ENCODE measurements at places on chromosomes 4 and X.

- DNase-seq = no peak
Observed at GRCh38 chrX:8720136-8720535, 11.8 kb downstream of the ANOS1 start.

GRCh38 chrX:120022763-120023162 lies 54.7 kb downstream of the RHOXF2B start:
- no peak for DNase-seq

DNA sequence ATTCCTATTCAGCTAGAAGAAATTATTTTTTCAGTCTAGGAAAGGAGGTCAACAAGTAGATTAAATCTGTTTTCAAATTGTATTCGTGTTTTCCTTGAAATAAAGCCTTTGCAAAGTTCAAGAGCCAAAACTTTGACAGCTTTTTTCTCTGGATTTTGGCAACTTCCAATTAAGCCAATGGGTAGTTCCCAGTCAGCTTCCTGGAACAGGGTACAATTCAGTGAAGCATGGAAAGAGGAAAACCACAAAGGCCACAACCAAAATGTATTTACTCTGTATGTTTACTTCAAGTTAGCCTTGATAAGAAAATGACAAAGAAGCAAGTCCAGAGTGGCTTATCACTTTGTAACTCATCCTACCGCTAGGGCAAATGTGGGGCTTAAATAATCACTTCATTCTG lies 188.6 kb downstream of the COMMD8 start:
- no peak for DNase-seq

DNA sequence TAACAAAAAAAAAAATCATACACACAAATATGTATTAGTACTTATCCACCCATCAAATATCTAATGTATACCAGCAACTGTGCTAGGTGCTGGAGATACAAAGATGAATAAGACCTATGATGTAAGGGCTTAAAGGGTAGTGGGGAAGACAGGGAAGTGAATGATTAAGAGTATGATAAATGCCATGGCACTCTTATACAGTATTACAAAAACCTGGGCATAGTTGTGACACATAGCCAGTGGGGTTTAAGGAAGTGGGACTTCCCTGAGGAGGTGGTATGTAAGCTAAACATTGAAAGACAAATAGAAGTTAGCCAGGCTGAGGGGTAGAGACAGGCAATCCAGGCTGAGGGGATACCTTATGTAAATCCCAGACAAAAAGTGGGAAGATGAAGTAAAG lies 23.5 kb downstream of the CHM start:
- no peak for DNase-seq

DNA sequence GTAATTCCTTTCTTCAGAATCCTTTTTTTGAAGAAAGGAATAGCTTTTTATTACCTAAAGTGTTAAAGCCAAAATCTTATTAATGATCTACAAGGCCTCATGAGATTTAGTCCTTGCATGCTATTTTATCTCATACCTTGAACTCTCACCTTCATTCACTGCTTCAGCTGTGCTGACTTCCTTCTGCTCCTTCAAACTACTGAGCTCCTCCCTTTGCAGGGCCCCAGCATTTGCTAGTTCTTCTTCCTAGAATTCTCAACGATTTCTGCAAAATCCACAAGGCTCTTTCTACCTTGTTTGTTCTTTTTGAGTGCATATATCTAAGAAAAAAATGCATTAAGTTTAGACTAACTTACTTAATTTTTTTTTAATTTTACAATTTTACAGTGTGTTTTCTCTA lies 619.5 kb downstream of the EPHA5 start:
- no peak for DNase-seq

DNA sequence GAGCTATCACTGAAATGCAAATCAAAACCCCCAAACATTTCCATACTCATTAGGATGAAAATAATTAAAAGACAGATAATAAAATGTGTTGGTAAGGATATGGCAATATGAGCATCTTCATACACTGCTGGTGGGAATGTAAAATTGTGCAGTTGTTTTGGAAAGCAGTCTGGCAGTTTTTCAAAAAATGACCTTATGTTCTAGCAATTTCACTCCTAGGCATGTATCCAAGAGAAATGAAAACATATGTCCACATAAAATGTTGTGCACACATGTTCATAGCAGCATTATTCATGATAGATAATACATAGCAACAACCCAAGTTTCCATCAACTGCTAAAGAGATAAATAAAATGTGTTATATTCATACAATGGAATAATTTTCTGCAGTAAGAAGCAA lies 14.8 kb upstream of the GPRASP2 start:
- no peak for DNase-seq

DNA sequence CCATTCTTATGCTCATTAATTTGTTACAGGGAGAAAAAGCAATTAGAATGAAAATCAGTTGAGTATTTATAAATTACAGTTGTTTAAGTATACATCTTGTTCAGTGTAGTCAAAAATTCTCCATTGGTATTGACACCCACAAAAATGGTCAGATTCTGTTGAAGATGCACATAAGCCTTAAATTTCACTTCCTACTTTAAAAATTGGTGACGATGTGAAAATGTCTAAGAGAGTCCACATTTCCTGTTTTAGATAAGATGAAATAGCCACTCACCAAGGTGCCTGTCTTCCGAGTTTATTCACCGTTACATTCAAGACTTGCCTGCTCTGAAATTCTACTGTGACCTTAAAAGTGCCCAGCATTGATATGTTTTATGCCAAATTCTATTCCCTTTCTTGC lies 93.6 kb downstream of the GPR143 start:
- no peak for DNase-seq

DNA sequence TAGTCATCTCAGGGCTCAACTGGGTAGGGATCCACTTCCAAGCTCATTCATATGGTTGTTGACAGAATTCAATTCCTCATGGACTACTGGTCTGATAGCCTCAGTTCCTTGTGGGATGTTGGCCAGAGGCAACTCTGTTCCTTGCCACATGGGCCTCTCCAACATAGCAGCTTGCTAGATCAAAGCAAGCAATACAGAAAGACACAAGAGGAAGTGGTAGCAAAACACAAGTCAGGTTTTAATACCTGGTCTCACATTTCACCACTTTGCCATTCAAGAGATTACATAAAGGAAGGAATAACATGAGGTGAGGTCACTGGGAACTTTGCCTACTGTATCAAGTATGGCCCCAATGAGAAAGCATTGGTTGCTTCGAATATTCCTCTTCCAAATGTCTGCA lies 79.2 kb downstream of the PRSS12 start:
- DNase-seq = no peak

DNA sequence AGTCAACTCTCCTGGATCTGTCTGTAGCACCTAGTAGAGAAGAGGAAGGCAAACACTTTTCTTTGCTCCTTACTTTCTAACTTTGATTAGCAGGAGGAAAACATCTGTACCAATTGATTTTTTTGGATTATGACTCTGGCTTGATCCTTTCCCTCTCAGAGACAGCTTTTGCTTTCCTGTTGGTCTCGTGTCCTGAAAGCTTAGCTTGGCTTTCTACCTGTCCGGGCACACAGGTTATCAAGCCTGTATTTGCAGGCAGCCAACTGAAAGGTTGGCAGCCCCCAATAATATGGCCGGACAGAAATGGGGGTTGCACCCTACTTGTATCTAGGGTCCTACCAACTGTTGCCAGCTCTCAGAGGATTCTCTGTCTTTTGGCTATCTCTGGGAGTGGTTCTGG lies 43.1 kb upstream of the LAMP2 start:
- no peak for DNase-seq

DNA sequence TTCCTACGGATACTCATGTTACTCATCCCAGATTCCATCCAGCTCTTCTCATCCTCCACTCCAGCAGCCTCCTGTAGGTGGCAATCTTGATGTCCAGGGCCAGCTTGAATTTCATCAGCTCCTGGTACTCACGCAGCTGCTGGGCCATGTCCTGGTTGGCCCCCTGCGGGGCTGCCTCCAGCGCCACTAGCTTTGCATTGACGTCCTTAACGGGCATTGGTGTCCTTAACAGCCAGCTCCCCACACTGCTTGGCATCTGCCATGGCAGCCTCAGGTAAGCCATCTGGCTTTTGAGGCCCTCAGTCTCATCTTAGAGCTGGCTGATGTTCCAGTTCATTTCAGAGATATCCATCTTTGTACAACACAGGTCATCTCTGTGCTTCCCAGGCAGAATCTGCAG lies 223.7 kb downstream of the FGF13 start:
- no peak for DNase-seq

DNA sequence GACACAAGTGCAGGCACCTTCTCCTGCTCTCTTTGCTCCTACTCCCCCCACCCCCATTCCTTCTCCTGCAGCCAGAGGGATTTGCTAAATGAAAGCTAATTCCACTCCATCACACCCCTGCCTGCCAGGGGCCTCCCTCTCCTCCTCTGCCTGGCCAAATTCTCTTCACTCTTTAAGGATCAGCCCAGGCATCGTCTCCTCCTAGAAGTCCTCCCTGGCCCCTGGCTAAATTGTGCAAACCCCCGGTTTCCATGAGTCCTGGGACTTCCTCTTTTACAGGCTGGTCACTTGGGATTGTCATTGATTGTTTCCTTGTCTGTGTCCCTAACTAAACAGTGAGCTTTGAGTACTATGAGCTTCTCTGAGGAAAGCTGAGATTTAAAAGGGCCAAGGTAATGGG lies 8.7 kb upstream of the ABLIM2 start:
- no peak for DNase-seq

DNA sequence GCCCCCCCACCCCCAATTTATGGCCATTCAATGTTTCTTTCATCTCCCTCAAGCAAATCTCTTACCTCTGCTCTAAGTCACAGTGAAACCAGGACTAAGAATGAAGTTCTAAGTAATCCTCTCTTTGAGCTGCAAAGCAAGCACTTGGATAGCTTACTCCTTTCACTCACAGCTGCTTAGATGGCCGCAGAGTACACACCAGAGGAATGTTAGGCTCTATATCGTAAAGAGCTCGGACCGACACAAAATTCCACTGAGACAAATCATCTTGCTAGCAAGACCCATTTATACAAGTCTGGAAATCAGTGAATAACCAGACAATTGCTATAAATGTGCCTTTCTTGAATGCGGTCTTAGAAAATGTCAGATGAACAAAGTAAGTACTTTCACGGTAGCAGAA lies 135.0 kb downstream of the IDS start:
- DNase-seq = no peak

DNA sequence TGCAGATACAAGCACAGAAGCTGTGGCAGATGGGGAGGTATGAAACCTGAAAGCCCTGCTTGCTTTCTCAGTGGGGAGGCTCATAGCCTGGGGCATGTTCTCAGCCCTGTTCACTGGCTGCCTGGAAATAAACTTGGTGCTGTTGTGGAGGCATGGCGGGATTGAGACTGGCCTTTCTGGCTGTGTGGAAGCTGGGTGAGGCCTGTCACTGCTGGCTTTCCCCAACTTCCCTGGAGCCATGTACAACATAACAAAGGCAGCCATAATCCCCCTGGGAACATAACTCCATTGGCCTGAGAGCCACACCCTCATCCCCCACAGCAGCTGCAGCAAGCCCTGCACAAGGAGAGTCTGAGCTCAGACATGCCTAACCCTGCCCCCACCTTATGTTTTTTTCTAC lies 237.7 kb upstream of the TLL1 start:
- no peak for DNase-seq

- peak; percentile 56 for DNase-seq
Observed at GRCh38 chr4:119646347-119647071, 17.9 kb upstream of the PDE5A start.

- no peak for DNase-seq
Observed at GRCh38 chrX:148020329-148020728, 39.2 kb downstream of the FMR1NB start.

- DNase-seq = peak; percentile 73
Observed at GRCh38 chr4:83358410-83358809, 23.8 kb upstream of the HPSE start.

DNA sequence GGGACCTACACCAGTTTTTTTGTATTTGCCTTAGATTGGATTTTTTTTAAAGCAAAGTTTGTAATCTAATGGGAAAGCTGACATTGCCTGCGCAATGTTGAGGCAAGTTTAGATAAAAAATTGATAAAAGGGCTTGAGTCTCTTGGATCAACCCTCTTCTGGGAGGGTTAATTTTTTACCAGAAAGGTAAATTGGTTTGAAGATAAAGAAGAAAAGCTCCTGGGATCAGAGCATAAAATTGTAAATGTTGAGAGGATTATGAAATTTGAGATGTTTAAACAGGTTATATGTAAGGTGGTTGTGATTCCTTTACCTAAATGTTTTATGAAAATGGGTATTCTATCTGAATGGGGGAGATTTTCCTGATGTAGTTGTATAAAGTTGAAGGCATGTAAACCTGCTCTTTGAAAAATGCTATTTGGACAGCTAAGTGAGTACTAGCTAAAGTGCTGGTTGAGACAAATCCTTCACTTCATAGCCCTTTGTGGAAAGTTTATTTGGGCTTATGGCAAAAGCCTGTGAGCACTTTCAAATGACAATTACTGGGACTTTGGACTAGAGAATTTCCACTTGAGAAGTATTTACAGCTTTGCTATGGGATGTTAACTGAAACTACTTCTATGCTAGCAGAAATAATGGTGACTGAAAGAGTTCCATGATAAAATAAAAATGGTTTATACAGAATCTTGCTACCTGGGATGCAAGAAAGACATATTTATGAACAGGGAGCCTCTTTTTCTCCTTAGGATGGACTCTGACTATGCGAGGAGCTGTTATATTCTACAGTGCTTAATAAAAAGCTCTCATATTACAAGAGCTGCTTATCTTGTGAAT lies 56.2 kb downstream of the UGT2B10 start:
- DNase-seq = no peak

DNA sequence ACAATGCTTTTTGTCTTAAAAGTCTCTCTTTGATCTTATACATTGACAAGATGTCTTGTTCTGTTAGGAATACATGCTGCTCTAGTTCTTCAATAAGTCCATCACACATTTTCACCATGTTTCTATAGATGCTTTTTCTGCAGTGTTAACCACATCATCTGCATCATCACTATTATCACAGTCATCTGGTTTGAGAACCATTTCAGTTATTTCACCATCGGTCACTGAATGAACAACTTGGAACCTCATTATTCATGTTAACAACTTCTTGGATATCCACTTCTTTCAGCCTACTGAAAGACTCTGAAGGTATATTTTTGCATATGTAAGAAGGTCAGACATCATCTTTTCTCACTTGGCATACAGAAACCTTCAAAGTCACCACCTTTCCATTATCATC lies 975.2 kb downstream of the STIM2 start:
- DNase-seq = no peak

- no peak for DNase-seq
Observed at GRCh38 chrX:131801911-131802310, 221.2 kb upstream of the STK26 start.

DNA sequence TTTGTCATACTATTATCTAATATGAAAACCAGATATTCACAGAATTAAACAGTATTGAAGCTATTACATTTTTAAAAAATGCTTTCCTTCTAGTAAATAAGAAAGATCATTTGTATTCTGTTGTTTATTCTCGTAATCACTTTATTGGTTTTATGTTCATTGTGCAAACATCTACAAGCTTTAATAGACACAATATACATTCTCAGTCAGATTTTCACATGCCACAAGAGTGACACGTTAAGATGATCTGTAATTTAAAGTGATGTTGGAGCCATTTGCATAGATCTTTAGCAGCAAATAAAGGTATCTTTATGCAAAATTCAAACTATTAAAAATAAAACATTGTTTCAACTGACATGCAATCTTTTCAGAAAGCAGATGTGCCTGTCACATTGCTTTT lies 469.9 kb downstream of the PCDH11X start:
- no peak for DNase-seq

Data from GM03348 (cell line).